ENCODE measurements at places on chromosomes 12 and 14. TPM values are rescaled to one million over a fixed set of nuclear protein-coding genes. Genes with fewer than 3 reads are reported as not detected.
A peak's percentile ranks its signal among the peaks of the same experiment; 100 is the strongest.

- no peaks in the 10 kb centered on the region for H3K27me3 ChIP-seq
- no peaks in the 10 kb centered on the region for H3K4me1 ChIP-seq
- no peak for DNase-seq
These were observed 118.3 kb downstream of the LRIG3 start for GRCh38 chr12:58801986-58802385.

DNA sequence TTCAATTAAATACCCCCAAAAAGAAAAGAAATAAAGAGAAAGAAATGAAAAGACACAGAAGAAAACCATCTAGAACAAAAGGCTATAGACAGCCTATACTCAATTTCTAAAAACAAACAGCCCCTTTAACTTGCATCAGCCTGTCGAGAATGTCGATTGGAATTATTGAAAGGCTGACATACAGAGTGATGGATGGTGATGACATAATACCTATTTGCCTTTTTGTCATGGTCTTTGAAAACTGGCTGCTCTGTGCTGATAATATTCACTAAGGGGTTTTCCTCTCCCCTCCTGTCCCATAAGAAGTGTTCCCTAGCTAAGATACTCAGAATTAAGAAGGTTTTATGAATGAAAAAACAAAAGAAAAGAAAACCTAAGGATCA, 393.7 kb downstream of the SOX5 start:
- H3K36me3 ChIP-seq: no peaks in the 10 kb centered on the region
- H3K27ac ChIP-seq: no peak overlapping the region
- no peaks in the 10 kb centered on the region for H3K27me3 ChIP-seq
- no peaks in the 10 kb centered on the region for H3K4me1 ChIP-seq
- H3K4me3 ChIP-seq: no peak overlapping the region

DNA sequence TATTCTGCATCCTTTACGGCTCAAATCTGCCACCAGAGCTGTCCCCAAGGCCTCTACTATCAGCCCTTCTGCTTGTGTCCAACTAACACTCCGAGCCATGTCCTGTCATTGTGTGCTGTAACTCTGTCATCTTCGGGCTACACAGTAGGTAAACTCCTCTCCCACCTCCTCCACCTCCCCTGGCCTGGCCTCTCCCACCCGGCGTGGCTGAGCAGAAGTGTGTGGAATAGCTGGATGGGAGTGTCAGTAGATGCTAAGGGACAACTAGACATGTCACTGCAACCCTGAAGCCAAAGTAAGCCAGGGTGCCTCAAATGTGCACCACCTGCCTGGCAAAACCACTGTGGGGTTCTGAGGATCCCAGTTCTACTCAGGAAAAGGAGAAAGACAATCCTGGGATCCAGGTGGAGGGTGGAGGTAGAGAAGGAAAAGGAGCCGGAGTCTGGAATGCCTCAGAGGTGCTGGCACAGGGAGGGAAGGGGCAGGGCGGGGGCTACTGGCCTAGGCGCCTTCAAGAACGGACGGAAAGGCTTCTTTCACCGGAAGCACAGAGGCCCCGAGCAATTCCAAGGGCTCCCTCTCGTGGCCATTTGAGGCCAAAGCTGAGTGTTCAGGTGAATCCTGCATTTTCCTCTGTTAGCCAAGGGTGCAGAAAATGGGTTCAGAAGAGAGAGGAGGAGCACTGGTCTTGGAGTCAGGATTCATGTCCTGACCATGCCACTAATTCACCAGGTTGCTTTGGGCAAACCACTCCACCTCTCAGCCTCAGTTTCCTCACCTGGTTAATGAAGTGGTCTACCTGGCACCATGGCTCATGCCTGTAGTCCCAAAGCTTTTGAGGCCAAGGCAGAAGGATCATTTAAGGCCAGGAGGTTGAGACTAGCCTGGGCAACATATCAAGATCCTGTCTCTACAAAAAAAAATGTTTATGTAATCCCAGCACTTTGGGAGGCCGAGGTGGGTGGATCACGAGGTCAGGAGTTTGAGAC, 20.5 kb upstream of the FAM181A start:
- H3K4me3 ChIP-seq: no peak overlapping the region

DNA sequence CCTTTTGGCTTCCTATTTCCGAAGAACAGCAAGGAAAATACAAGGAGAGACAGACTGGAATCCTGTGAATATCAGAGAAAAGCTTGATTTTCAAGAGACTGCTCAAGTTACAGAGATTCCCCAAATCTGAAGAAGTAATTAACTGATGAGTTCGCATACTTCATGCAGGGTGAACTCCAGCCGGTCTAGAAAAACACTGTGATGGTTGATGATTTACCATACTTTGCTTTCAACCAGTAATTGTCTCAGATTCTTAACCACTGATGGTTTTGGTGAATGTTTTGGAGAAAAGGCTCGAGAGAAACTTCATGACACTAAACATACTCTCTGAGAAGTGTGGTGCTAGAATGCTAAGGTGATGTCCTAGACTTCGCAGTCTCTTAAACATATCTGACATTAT, 4.4 kb upstream of the PLXNC1 start:
- H3K4me1 ChIP-seq: peaks cover 7% of the 10 kb centered on the region
- DNase-seq: no peak
- peaks cover under 1% of the 10 kb centered on the region for H3K27me3 ChIP-seq
- no peak overlapping the region for H3K4me3 ChIP-seq
- no peaks in the 10 kb centered on the region for H3K36me3 ChIP-seq

SLC25A47 gene
- not detected for total RNA-seq

GARIN6 gene
- total RNA-seq: not detected

DNA sequence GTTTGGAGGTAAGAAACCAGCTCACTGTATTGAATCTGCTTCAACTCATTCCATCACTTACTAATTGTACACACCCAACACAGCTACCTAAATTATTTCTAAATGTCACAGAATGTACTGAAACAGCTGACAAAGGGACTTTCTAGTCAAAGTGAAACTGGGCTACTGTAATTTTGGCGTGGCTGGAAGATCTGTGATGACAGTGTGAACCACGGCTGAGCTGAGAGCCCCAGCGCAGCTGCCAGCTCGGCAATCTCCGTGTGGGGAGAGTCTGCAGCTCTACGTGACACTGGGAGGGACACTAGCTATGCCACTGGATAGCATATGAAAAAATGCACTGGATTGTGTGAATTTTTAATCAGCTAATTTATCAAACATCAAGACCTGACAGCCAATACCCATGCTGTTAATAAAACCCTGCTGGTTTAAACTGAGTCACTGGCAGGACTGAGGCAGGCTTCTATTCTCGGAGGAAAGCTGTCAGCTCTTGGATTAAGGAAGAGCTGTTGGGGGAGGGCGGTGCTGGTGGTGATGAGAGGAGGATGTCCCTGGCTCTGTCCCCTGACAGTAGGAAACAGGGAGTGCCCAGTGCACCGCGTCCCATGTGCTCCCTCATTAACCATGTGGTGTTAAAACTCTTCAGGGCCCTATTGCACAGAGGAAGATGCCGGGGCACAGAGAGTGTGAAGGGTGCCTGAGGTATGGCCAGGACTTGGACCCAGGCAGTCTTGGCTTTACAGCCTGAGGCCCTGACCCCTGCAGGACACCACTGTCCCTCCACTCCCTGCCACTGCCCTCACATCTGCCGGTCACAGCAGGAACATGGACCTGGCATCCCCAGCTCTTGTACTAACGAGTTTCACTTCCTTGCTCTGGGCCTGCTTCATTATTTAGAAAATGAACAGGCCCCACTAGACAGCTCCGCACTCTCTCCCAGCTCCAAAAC, 13.3 kb downstream of the SLC15A4 start:
- peak overlapping the region; percentile 43 for H3K27ac ChIP-seq
- H3K4me3 ChIP-seq: no peak overlapping the region
- H3K4me1 ChIP-seq: peaks cover 19% of the 10 kb centered on the region
- no peaks in the 10 kb centered on the region for H3K27me3 ChIP-seq

Data from lower lobe of right lung (tissue), 2 donors.